ENCODE measurements at places on chromosomes 16 and 17.

GRCh38 chr16:86901483-86901882 is 323.1 kb downstream of the FOXL1 start:
- no peak for DNase-seq

DNA sequence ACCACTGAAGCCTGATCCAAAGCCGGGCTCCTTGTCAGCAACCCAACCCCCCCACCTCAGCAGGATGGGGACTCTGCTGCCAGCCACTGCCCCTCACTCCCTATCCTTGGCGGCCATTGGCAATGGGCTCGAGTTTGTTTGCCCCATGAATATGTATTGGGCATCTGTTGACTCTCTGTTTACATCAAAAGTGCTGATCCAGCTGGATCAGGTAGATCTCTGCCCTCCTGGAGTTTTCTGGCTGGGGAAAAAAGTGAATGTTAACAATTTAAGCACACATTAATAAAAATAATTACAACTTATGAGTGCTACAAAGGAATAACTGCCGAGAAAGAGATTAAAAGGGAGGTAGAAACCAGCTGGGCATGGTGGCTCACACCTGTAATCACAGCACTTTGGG is 62.5 kb downstream of the ATP2C2 start:
- DNase-seq = no peak

DNA sequence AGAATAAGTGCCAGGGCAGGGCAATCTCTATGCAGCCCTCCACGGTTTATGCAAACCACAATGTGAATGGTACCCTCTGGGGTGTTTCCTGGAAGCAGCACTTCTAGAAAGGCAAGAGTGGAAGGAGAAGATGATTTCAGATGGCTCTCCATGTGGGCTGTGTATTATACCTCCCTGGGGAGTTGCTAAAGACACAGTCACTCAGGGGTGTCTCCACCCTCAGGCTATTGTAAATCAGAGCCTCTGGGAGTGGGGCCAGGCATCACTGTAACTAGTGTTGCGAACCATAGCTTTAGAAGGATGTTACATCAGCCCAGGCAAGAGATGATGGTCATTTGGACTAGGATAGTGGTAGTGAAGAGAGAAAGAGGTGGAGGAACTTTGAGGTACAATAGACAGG is 83.3 kb upstream of the ZKSCAN2 start:
- DNase-seq = no peak

DNA sequence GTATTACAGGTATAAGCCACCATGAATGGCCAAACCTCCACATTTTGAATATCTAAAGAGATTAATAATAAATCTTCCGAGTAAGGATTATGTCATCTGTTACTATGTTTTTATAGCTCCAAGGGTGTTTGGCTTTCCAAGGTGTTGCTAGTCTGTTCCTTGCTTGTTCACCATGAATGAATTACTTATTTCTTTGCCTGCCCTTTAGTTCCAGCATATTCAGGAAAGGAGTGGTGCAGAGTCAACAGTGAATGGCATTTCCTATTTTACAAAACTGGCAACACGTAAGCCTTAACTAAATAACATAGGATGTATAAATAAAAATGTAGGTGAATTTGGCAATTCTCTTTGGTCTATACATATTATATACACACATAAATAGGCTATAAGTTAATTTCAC is 70.3 kb downstream of the MYO1D start:
- DNase-seq = no peak

DNA sequence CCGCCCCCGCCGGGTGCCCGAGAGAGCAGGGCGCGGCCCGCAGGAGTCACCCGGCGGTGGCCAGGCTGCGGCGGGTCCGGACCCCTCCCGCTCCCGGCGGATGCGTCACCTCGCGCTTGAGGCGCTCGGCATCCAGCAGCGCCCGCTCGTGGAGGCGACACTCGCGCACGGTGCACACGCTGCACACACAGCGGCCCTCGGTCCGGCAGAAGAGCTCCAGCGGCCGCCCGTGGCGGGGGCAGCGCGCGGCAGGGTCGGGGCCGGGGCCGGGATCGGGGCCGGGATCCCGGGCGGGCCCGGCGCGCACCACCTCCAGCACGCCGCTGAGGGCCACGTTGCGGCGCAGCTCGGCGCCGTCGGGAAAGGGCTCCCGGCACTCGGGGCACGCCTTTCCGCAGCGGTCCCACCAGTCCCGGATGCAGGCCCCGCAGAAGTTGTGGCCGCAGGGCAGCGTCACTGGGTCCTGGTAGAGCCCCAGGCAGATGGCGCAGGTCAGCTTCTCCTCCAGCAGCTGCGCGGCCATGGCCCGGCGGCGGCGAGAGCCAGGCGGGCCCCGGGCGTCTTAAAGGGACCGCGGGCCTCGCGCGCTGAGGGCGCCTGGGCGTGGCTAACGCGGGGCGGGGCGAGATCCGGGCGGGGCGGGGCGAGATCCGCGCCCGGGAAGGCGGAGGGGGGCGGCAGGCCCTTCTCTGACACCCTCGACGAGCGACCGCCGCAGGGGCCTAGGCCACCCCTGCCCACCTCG is at the start of gene TRIM65:
Gene TRIM65 (minus strand): TSS at position 537 of the 745 bp plus-strand sequence. CDS start 14 bp downstream, at position 523.
- no peak for DNase-seq

DNA sequence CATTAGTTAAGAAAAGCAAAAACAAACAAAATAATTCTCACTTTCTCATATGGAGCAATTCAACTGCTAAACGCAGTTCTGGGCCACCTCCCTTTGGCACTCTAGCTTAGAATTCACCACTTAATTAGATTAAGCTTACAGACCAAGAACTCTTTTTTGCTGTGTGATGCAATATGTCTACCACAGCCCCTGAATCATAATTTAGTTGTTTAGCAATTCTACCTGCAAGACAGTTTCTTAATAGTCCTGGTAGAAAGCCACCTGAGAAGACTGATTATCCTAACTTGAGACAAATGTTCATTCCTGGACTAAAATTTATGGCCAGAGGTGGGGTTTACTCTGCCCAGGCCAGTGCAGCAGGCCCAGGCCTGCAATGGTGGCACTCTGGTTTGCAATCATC is 205.9 kb downstream of the HS3ST3A1 start:
- DNase-seq = no peak

GRCh38 chr17:182050-182751 is 751 bp upstream of the DOC2B start:
- DNase-seq = no peak

DNA sequence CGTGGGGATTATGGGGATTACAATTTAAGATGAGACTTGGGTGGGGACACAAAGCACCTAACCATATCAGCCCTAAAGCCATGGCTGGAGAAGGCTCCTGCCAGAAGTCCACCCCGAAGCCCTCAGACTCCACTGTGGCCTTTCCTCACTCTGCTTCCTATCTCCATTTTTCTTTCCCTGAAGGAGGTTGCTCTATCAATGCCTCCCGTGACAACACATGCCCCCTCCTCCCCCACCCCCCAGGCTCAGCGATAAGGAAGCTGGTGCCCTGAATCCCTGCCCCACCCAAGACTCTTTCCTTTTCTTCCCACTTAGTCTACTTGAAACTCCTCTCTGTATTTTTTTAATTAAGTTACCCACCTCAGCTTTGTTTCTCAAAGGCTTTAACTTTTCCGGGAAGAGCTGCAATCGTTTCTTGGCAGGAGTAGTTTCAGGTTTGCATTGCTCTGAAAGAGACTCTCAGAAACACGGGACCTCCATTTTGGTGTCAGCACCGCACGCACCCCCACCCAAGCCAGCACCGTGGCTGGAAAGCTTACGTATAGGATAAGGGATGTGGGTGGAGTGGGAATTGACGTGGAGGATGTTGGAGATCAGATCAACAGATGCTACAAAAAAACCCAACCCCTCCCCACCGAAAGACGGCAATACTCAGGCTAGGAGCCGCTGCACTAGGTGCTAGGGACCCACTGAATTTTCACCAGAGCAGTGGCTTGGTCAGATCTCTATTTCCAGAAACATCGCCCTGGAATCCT is 15.2 kb upstream of the CA4 start:
- DNase-seq = no peak

GRCh38 chr17:42288803-42289610 is 709 bp downstream of the STAT5A start:
- no peak for DNase-seq
